Activated T-helper 1 cell treated with Interleukin-2 at 50 U/mL for 16 hours (primary cell): ENCODE measurements at places on chromosomes 2 and 18.

DNA sequence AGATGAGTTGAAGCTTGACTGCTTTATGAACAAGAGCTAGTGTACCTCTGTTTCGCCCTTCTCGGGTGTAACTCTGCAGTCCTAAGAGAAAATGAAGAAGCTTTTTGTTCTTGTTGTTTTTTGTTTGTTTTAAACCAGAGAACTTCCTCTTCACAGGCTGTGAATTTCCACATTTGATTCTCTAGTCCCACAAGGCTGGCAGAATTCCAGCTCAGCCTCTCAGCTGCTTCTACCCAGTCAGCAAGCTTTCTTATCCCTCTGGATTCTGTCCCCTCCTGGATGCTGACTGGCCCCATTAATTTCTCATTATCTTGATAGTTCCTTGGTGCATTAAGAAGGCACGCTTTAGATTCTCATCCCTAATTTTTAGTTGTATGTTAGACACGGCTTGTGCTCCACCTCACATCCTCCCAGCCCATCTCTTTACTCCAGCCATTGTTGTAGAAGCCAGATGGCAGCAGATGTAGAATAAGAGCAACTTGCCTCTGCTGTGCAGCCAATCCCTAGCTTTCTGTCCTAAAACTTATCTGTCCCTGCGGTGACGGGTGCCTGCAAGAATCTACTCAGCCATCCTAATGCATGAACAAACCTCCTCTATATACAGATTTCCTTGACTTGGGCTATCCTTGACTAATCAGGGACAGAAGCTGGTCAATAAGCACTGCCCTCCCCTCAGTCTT lies 12.3 kb upstream of the RESP18 start:
- no peak for DNase-seq

DNA sequence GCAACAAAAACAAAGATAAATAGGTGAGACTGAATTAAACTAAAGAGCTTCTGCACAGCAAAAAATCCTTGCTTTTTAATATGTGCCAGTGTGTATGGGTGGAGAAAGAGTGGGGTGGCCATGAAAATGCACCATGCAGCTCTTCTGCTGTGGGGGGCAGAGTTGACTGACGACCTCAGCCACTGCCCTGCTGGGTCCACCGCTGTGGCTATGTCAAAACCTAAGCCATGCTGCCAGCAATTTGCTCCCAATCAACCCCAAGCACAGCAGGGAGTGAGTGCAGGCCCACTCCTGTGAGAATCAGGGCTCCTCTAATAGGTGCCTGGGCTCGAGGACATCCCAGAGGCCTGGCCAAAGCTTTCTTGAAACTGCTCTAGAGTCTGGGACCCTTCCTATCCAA lies 235.6 kb upstream of the RBBP8 start:
- no peak for DNase-seq

GRCh38 chr18:12046046-12046750 lies 47.4 kb upstream of the ANKRD62 start:
- DNase-seq: no peak

GRCh38 chr2:43402452-43402937 lies 176.1 kb upstream of the ZFP36L2 start:
- DNase-seq: no peak

GRCh38 chr2:236955521-236956030 lies 130.1 kb upstream of the COPS8 start:
- no peak for DNase-seq

GRCh38 chr2:61928826-61929461 lies 23.5 kb downstream of the COMMD1 start:
- no peak for DNase-seq
